CD4-positive, alpha-beta memory T cell (primary cell): ENCODE measurements at places on chromosomes 2 and 18.

- no peak for DNase-seq
Measured at GRCh38 chr18:42712065-42712464, 403.4 kb downstream of the RIT2 start.

DNA sequence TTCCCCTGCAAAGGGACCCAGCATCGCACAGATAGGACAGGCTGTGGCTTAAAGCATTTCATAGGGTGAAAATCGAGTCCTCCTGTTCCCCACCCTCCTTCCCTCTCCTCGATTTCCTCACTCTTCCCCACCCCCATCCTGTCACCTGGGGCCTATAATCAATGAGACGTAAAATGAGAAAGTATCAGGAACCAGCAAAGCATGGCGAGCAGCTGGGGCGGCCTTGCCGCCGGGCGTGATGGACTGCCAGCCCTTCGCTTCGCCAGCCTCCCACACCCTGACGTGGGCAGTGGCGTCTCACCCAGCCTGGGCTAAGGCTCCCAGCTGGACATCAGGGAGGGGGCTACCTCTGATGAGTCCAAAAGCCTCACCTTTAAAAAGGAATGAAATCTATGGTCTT is 11.1 kb downstream of the SLC30A3 start:
- no peak for DNase-seq

GRCh38 chr18:58867281-58867961 is 2.7 kb downstream of the ZNF532 start:
- DNase-seq = no peak

DNA sequence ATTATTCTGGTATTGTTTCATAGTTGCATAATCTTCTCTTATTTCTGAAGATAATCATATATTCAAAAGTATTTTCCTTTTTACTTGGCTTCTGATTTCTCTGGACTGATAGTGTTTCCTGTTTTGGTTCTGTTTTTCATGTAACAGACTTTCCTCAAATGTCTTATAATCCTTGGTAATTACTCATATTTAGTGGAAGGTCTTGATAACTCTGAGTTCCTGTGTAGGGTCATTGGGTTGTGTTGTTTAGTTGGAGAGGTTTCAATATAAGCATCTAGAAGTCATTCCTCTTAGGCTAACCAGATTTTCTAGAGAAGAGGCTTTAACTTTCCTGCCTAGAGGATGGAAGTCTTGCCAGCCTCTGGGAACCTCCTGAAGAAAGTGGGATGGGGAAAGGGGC is 23.8 kb downstream of the MFSD6 start:
- no peak for DNase-seq

DNA sequence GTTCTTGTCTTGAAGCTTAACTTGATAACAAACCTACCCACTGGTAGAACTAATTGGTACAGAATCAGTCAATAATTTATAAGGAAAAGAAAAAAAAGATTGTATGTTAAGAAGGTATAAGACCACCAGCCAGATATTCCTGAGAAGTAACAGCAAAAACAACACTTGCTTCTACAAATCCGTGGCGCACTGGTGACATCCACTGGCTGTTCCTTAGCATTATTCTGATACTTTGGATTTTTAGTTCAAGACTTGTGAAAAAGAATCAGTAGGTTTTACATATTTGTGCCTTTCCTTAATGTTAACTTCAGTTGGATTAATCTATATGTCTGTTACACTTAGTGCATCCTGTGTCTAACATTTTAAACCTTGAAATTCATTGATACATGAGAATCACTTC is 141.8 kb downstream of the GRB14 start:
- no peak for DNase-seq

- no peak for DNase-seq
Measured at GRCh38 chr2:27798948-27799645, 27.6 kb downstream of the MRPL33 start.

- DNase-seq = no peak
Measured at GRCh38 chr2:4549666-4550210, 846.4 kb downstream of the DCDC2C start.

GRCh38 chr2:224820283-224820991 is 104.3 kb upstream of the CCDC195 start:
- DNase-seq = no peak

DNA sequence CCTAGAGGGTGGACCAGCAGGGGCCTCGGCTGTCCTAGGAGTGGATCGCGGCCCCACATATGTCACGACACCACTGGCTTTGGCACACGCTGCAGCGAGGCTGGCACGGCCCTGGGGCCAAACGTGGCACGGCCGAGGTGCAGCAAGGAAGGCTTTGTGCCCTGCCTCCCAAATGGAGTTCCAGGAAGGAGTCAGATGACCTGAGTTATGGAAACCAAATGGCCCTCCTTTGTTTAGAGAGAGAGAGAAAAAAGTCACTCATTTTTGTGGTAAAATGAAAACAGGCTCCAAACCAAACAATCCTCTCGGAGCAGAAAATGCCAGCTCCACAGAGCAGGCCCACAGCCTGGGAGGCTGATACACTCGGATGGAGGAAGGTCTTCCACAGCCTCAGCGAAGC is 105.6 kb downstream of the ANTXR1 start:
- DNase-seq = no peak

- peak; percentile 55 for DNase-seq
Measured at GRCh38 chr2:121650315-121650930, 1.2 kb upstream of the CLASP1 start.

- DNase-seq = peak; percentile 60
Measured at GRCh38 chr2:12718015-12718671, 1.4 kb downstream of the TRIB2 start.

DNA sequence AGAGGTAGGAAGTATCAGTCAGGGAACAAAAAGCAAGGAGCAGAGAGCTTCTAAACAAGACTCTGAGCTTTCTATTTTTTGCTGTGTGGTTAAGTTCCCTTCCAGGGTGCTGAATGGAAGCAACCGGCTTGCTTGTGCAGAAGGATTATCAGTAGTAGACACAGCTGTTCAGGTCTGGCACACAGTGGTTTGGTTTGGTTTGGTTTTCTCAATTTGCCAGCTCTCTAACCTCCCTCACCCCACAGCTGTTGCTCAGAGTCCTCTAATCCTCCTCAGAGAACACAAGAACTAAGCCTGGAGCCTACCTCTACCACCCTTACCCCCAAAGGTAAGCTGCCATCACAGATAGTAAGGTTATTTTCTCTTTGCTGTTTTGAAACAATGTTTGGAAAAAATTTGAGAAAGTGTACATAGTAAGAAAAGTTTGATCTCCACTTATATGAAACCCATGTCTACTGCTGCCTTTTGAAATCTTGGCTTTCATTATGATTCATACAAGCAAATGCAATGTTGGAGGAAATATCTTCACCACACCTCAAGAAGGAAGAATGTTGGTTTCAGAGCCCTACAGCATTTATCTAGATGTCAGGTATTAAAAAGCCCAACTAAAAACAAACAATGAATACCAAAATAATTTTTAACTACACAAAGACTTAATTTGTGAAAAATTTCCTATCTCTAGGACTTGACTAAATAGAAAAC is 255.3 kb downstream of the NR4A2 start:
- no peak for DNase-seq

DNA sequence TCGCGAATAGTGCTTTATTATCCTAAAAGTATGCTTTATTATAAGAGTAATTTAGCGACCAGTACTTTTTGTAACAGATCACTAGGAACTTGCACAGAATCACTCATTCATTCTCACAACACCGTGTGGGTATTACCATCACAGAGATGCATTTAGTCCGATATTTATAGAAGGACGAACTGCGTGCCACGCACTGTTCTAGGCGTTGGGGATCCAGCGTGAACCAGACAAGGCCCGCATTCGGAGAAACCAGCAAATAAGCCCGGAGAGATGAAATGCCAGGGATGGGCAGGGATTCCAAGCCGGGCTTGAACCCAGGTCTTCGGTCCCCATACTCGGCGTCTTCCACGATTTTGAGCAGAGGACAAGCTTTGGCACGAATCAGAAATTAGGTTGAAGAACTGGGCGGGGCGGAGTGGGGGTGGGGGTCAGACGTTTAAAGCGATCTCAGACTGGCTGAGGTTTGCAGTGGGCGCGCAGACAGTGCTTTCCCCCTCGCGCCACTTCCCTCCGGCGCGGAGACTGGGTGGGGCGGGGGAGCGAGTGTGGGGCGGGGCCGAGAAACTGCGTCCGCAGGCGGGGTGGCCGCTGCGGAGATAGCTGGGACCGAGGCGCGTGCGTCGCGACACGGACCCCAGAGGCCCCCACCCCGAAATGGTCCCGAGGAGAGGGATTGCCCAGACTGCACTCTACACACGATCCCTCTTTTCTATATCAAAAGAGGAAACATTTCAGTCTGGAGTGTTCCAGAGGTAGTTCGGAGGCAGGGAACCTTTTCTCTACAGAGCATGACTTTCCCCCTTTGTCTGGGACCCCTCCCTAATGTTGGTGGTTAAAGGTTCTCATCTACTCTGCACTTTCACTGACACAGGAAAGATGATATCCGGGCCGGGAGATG is 1.1 kb upstream of the CXCR4 start:
- peak; percentile 87 for DNase-seq

DNA sequence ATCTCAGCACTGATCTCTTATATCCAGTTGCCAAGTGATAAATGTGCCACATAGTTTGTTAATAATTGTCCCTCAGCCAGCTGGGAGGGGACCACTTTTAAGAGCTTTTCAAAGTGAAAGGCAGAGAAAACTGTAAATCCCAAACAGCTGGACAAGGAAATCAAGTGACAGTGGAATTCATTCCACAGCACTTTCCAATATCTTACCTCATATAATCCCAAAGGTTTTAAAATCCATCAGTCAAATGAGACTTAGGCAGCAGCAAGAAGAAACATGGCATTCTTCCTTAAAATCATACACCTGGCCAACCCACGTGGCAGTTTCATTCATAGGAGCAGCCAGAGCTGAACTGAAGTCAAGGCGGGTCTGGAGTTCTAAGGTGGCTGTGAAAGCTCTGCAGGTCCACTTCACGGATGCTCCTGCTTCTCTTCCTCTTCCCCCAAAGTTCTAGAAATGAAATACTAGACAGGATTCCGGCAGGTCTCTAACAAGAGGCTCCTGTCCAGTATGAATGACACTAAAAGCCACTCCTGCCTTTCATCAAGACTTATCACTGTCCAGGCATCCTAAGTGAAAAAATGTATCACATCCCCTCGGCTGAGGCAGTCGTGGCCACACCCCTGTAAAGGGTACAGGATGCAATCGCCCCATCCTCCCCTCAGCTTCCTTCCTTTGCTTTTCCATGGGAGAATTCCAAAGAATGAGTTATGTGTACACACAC is 190.4 kb upstream of the STK17B start:
- DNase-seq = no peak

DNA sequence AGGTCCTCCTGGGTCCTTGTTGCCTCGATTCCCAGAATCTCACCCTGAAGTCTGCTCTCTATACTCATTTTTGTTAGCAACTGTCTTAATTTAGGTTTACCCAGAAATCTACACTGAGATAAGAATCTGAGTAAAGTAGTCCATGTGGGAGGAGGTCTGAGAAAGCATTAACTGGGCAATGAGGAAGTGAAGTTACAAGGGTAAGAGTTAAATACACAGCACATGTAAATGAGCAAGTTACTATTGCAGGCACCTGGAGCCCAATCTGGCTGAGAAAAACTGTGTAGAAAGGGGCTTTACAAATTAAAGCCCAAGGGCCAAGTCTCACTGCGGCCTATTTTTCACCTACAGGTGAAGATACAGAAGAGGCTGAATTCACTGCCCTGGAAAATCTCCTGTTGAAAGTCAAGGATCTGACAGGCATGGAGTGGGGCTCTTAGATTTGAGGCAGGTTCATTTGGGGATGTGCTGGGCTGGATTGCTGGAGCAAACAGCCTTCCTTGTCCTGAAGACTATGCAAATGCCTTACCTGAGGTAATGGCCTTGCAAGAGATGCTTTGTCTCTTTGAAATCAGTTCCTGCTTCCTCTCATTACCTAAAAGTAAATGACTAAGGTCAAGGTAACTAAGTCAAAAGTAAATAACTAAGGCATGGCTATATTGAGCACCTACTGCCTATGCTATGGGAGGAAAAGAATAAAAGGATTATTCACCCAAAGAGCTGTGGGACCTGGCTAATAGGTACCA is 84.4 kb upstream of the DYNAP start:
- no peak for DNase-seq

DNA sequence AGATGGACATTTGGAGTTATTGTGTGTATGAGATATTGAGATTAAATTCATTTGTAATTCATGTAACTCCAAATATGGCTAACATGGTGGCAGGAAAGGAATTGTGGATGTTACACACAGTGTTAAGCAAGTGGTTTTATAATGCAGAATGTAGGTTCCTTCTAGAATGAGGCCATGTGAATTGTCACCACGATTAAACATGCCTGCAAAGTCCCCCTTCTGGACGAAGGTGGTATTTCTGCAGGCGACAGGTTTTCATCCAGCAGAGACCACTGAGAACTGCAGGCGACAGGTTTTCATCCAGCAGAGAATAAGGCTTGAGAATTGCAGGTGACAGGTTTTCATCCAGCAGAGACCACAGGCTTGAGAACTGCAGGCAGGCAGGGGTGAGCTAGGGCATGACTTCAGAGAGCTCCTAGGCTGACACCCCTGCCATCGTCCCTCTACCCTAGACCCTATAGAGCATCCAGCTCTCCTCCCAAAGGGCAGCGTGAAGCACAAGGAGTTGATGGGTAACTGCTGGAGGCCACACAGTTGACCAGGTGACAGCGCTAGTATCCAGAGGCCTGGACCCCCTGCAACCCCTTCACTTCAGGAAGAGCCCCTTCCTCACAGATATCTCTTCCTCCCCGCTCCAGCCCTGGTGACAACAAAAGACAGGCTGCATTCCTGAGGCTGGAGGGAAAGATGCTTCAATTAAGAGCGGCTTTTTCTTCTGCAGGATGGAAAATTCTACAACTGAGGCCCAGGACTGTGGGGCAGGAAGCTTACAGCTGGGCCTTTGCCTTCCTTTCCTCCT is 175.8 kb downstream of the LOXHD1 start:
- peak; percentile 45 for DNase-seq

- DNase-seq = no peak
Measured at GRCh38 chr18:49757513-49758262, 55.6 kb downstream of the ACAA2 start.

DNA sequence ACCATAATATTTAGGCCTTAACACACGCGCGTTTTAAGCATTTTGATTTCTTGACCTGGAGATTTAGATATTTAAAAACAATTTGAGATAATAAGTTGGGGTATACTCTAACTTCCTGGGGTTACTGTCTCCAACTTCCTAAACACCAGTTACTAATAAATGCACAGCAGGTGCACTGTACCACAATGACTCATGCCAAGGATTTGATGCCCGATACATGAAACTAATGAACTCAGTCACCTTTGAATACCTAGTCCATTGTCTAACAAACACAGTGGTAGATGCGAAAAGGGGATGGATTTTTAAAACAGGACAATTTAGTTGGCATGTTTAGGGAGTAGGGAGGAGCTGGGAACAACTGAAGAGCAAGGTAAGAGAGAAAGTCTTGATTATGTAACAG is 21.2 kb downstream of the CABYR start:
- no peak for DNase-seq

DNA sequence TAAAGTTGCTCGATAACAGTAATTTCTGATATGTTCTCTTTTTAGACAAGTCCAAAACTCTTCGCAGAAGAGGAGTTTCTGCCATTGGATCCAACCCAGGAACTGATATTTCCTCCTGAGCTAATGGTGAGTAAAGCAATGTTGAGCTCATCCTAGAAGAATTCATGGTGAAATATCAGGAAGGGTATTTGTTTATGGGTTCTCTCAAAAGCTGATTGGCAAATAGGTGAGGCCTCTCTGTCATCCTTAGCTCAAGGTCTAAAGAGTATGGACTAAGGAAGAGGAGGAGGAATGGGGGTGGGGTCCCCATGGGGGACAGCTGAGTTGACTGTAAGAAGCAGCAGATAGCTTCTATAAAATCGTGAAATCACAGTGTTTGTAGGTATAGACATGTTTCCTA is 18.2 kb downstream of the AOX1 start:
- DNase-seq = no peak
